ENCODE measurements at places on chromosomes 6 and 20. TPM values are rescaled to one million over a fixed set of nuclear protein-coding genes. Genes with fewer than 3 reads are reported as not detected.

Gene HUS1B
- 1.2 TPM for total RNA-seq

Gene SAMD3
- 1.0 TPM for total RNA-seq

Gene HMGN3
- 35.3 TPM for total RNA-seq

Gene IL20RA
- total RNA-seq = not detected

Gene BACH2
- 75.1 TPM for total RNA-seq

Gene GMPR
- 1.0 TPM for total RNA-seq

Gene MICA
- total RNA-seq = 10.4 TPM

Gene EEF1A2
- total RNA-seq = not detected

Gene C6orf52
- total RNA-seq = 3.9 TPM

Gene PPP2R5D
- 54.4 TPM for total RNA-seq

- no peak overlapping the region for H3K4me3 ChIP-seq
- no peaks in the 10 kb centered on the region for H3K4me1 ChIP-seq
- H3K27me3 ChIP-seq = peaks cover 46% of the 10 kb centered on the region
- no peak overlapping the region for H3K27ac ChIP-seq
- no peak for DNase-seq
Observed at GRCh38 chr6:170497841-170498301, 55.2 kb downstream of the PSMB1 start.

DNA sequence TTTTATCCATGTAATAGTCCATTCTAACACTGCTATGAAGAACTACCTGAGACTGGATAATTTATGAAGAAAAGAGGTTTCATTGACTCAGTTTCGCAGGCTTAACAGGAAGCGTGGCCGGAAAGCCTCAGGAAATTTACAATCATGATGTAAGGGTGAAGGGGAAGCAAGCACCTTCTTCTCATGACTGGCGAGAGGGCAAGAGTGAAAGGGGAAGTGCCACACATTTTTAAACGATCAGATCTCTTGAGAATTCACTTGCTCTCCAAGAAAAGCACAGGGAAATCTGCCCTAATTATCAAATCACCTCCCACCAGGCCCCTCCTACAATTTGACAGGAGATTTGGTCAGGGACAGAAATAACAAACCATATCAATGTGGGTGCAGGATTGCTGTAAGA lies 859.7 kb downstream of the EPHA7 start:
- H3K27ac ChIP-seq = no peak overlapping the region
- H3K36me3 ChIP-seq = no peaks in the 10 kb centered on the region
- no peaks in the 10 kb centered on the region for H3K27me3 ChIP-seq
- no peaks in the 10 kb centered on the region for H3K4me1 ChIP-seq

DNA sequence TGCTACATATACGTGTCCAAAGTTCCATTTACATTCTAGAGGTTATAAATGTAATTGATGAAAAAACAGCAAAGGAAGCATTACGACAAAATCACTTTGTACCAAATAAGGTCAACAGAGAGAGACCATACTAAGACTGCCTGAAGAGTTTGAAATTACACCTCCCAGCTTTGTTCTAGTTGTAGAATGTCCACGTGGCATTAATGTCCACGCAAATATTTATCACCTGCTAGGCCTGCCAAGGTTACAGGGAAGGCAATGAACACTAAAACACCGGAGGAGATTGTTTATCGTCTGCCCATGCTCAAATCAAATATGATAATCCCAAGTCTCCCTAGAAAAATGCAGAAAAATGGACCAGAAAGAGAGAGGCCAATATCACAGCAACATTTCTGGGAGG lies 6.2 kb downstream of the RALGAPA2 start:
- no peaks in the 10 kb centered on the region for H3K27me3 ChIP-seq
- H3K4me3 ChIP-seq = no peak overlapping the region
- peaks cover 13% of the 10 kb centered on the region for H3K36me3 ChIP-seq
- peaks cover 56% of the 10 kb centered on the region for H3K4me1 ChIP-seq
- no peak for DNase-seq

DNA sequence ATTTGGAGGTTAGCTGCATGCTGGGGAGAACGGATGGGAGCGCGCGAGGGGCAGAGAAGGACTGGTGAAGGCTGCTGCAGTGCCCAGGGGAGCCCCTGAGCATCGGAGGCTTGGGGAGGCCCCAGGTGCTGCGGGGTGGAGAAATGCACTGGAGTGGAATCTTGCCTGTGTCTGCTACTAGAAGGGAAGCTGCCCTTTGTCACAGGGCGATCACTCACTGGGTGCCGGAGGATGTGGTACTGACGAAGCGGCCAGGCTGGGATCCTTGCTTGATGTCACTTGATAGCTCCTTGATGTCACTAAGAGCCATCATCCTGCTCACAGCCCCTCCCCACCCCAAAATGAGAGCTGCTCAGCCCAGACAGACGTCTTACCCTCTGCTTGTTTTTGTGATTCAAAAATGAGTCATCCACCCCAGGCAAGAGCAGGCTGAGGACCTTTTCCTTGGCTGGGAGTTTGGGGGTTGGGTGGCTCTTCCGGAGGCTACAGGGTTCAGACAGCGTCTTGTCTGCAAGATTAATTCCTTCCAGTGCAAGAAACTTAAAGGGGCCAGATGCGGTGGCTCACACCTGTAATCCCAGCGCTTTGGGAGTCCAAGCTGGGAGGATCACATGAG lies 62.6 kb upstream of the PMEPA1 start:
- peaks cover 7% of the 10 kb centered on the region for H3K4me1 ChIP-seq
- peak; percentile 59 for DNase-seq
- no peaks in the 10 kb centered on the region for H3K27me3 ChIP-seq
- H3K4me3 ChIP-seq = no peak overlapping the region
- no peaks in the 10 kb centered on the region for H3K36me3 ChIP-seq

DNA sequence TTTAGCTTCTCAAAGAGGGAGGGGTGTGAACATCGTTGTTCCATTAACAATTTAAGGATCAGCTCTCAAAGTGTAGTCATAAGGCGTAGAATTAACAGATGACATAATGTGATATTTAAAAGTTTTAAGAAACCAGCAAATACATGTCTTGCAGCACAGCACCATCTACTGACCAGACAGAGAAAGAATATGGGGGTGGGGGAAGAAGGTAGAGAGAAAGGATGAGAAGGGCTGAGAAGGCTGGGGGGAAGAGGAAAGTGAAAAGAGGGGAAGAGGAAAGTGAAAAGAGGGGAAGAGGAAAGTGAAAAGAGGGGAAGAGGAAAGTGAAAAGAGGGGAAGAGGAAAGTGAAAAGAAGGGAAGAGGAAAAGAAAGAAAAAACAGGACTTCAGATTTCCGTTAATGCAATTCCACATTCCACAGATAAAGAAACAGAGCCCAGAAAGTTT lies 80.9 kb downstream of the HAO1 start:
- no peaks in the 10 kb centered on the region for H3K4me1 ChIP-seq
- H3K36me3 ChIP-seq = no peaks in the 10 kb centered on the region
- H3K4me3 ChIP-seq = no peak overlapping the region
- H3K27ac ChIP-seq = no peak overlapping the region

- no peaks in the 10 kb centered on the region for H3K27me3 ChIP-seq
- DNase-seq = no peak
- no peak overlapping the region for H3K4me3 ChIP-seq
- no peak overlapping the region for H3K27ac ChIP-seq
Observed at GRCh38 chr6:109961611-109962041, 16.5 kb upstream of the GPR6 start.

DNA sequence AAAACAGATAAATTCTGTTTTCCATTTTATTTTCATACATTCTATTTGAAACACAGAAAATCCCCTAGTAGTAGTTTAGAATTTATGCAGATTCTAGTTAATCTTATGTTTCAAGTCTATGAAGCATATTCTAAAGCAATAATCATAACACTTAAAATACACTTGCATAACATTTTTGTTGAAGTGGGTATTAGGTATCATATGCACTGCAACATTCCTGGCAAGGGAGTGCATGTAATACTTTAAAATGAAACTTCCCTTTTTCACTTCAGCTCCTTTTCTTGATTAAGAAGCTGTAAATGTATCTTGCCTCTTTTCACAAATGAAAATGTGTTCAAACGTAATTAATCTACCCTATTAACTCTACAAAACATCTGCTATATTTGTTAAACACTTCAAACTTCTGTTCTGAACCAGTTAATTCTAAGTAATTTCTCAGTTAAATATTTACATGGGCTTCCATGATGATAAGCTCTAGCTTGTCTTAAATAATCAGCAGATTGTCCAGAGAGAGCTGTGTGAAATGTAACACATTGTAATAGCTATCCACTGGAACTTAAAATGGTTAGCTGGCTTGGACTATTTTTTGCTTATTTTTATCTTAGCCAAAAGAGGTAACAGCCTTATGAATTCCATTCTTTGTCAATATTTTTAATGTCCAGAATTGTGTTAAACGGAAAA lies 192.8 kb downstream of the COL19A1 start:
- no peak for DNase-seq
- H3K27me3 ChIP-seq = peaks cover 2% of the 10 kb centered on the region
- H3K36me3 ChIP-seq = no peaks in the 10 kb centered on the region
- no peak overlapping the region for H3K4me3 ChIP-seq
- no peaks in the 10 kb centered on the region for H3K4me1 ChIP-seq

GRCh38 chr20:19720991-19721390 lies 37.1 kb upstream of the RIN2 start:
- H3K4me1 ChIP-seq = no peaks in the 10 kb centered on the region
- no peak overlapping the region for H3K27ac ChIP-seq
- DNase-seq = no peak
- H3K36me3 ChIP-seq = no peaks in the 10 kb centered on the region
- no peak overlapping the region for H3K4me3 ChIP-seq

- H3K36me3 ChIP-seq = peaks cover 6% of the 10 kb centered on the region
- H3K27ac ChIP-seq = no peak overlapping the region
- H3K4me1 ChIP-seq = peaks cover 6% of the 10 kb centered on the region
- DNase-seq = no peak
- H3K4me3 ChIP-seq = no peak overlapping the region
- H3K27me3 ChIP-seq = no peaks in the 10 kb centered on the region
Observed at GRCh38 chr6:43767553-43768505, 2.2 kb upstream of the VEGFA start.

DNA sequence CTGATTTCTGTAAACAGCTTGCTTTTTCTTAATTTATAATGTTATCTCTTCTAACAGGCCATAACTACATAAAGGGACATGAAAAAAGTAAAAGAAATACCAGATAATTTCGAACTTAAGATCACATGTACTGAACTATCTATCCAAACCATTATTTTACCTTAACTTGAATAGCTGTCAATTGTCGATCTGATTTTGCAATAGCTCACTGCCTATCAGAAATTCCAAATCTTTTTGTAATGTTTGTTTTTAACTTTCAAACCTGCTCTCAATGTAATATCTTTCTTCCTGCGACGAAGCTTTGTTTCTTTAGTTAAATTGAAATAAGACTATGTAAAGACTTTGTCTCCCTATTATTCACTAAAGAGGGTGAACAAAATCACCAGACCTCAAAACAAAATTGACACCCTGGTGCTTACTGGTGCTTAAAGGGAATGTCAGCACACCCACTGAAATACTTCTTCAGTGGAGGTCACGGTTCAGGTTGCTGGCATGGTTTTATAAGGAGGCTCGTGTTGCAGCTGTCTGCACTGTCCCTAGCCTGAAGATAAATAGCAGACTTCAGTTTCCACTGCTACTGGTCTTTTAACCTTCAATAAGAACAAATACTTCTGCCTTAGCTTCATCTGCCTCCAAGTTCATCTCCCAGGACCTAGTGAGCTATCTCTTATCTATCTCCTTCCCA lies 117.5 kb upstream of the QKI start:
- H3K27ac ChIP-seq = no peak overlapping the region
- DNase-seq = no peak
- H3K4me1 ChIP-seq = no peaks in the 10 kb centered on the region
- H3K36me3 ChIP-seq = no peaks in the 10 kb centered on the region

- DNase-seq = no peak
- H3K4me3 ChIP-seq = no peak overlapping the region
- peaks cover 35% of the 10 kb centered on the region for H3K36me3 ChIP-seq
- H3K27ac ChIP-seq = no peak overlapping the region
- H3K4me1 ChIP-seq = peaks cover 10% of the 10 kb centered on the region
Observed at GRCh38 chr6:100833972-100834574, 47.1 kb downstream of the ASCC3 start.

DNA sequence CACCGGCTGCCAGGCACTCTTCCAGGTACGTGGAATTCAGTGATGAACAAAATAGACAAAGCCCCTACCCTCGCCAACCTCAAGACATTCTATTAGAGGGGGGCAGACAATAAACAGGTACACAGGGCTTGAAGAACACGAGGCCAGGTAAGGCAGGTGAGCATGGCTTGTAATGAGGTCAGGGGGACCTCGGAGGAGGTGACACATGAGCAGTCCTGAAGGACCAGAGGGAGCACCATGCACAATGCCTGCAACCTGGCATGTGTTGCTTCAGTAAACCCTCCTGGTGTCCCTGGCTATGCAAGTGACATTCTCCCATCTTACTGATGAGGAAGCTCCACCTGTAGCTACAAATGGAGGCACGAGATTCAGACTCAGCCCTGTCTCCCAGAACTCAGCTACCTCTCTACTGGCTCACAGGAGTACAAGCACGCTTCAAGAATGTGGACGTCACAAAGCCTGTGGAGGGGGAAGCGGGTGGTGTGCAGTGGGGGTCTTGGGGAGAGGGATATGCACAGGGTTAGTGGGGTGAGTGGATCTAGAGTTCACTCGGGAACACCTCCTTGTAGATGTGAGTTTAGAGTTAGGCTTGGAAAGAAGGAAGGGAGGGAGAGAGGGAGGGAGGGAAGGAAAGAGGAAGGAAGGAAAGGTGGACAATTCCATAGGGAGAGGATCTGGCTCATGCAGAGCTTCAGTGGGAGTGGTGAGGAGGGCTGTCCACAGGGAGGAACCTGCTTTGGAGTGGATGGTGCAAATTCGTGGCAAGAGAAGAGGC lies 7.6 kb upstream of the MAPK13 start:
- H3K36me3 ChIP-seq = peaks cover 5% of the 10 kb centered on the region
- no peak overlapping the region for H3K27ac ChIP-seq
- H3K27me3 ChIP-seq = no peaks in the 10 kb centered on the region

GRCh38 chr6:136492409-136492808 lies 57.8 kb downstream of the MAP7 start:
- no peaks in the 10 kb centered on the region for H3K27me3 ChIP-seq
- no peak for DNase-seq
- no peaks in the 10 kb centered on the region for H3K4me1 ChIP-seq
- no peak overlapping the region for H3K4me3 ChIP-seq

- DNase-seq = no peak
- H3K4me1 ChIP-seq = no peaks in the 10 kb centered on the region
- no peak overlapping the region for H3K4me3 ChIP-seq
- peaks cover 3% of the 10 kb centered on the region for H3K27me3 ChIP-seq
- no peak overlapping the region for H3K27ac ChIP-seq
Observed at GRCh38 chr6:81842254-81842653, 89.8 kb upstream of the TENT5A start.

- H3K36me3 ChIP-seq = no peaks in the 10 kb centered on the region
- H3K27ac ChIP-seq = no peak overlapping the region
- no peaks in the 10 kb centered on the region for H3K4me1 ChIP-seq
- no peak for DNase-seq
- H3K4me3 ChIP-seq = no peak overlapping the region
Observed at GRCh38 chr6:132964868-132965382, 150.6 kb downstream of the RPS12 start.

- peaks cover 96% of the 10 kb centered on the region for H3K4me1 ChIP-seq
- peaks cover 40% of the 10 kb centered on the region for H3K36me3 ChIP-seq
- peak overlapping the region; percentile 97 for H3K27ac ChIP-seq
- H3K27me3 ChIP-seq = no peaks in the 10 kb centered on the region
- DNase-seq = no peak
Observed at GRCh38 chr6:111766201-111766857, 106.9 kb downstream of the FYN start.

- peaks cover 7% of the 10 kb centered on the region for H3K4me1 ChIP-seq
- no peak overlapping the region for H3K27ac ChIP-seq
- no peak overlapping the region for H3K4me3 ChIP-seq
- no peak for DNase-seq
- no peaks in the 10 kb centered on the region for H3K27me3 ChIP-seq
- peaks cover 16% of the 10 kb centered on the region for H3K36me3 ChIP-seq
Observed at GRCh38 chr20:63919130-63919529, 24.2 kb downstream of the DNAJC5 start.

- H3K27me3 ChIP-seq = no peaks in the 10 kb centered on the region
- H3K4me1 ChIP-seq = peaks cover 3% of the 10 kb centered on the region
- DNase-seq = no peak
- no peak overlapping the region for H3K27ac ChIP-seq
Observed at GRCh38 chr6:15520626-15521203, 142.1 kb downstream of the DTNBP1 start.

Data from activated naive CD4-positive, alpha-beta T cell treated with anti-CD3 and anti-CD28 coated beads for 36 hours (primary cell).